ENCODE measurements at places on chromosomes 7 and 10.

DNA sequence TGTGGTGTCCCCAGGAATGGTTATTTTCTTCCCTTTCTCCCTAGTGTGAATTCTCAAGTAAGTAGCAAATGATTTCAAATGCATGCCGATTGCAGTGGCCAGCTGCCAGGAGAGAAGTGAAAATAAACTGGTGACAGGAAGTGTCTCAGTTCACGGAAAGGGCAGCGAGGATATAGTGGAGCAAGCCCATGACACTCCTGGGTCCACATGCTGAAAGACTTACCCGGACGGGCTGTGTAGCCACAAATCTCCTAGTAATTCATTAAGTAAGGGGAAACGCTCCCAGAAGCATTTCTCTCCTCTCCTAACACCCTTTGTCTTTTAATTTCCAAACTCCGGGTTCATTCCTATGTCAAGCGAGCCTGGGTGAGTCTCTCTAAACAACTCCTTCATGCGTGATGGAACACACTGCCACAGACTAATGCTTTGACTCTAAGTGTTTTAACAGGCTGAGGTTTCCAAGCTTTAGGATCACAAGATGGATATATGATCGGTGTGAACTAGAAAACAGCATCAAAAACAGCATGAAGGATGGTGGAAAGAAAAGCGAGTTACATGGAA lies 125.6 kb downstream of the CYP26A1 start:
- DNase-seq = peak; percentile 26

- DNase-seq = no peak
Observed at GRCh38 chr7:107213193-107213788, 44.5 kb downstream of the HBP1 start.

DNA sequence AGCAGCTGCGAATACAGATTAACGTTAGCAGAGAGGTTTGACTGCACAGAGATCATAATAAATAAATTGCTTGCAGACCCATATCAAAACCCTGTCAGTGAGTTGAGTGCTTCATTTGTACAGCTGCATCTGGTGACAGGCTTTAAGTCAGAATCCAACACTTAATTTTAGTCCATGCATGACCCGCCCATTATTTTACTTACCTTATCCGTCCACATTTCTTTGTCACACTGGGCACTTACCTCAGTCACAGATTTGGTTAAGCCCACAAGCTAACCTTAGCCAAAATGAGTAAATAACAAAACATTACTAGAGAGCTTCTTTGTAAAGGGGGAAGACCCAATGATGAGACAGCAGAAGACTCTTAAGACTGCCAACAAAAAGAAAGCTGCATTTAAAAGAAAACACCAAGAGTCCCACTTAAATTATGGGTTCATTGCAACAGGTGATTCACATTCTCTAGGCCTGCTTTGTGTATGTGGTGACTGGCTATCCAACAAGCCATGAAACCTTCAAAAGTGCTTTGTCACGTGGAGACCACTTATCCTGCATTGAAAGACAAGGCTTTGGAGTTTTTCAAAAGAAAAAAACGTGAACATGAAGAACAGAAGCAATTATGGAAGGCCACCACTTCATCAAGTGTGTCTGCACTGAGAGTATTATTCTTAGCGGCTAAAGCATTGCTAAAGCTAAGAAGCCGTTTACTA lies 32.2 kb downstream of the PHTF2 start:
- DNase-seq = no peak

DNA sequence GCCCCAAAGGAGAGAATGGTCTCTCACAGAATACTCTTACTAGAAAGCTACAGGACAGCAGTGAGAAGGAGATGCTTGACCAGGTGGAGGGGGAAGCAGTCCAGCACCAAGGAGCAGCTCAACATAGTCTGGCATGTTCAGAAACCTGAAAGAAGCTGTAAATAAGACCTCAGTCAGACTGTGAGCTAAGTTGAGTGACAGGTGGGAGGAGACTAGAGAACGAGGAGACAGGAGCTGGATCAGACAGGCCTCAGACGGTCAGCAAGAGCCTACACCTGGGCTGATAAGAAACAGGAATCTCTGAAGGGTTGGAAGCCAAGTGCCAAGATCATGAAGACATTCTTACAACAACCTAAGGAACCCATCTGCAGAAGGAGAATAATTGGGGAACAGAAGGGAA lies 54.5 kb downstream of the ELMO1 start:
- peak; percentile 51 for DNase-seq

DNA sequence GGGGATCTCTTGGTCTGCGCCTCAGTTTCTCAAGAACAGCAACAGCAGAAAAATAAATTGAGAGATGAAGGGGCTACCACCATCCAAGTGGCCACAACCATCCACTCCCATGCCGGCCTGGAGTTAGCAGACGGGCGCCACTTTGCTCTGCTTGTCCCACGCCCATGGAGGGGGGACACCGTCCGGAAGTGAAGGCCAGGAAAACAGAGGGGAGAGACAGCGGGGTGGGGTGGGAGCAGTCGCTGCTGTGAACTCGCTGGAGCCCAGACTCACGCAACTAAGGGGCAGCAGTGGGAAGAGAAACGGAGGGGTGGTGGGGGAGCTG lies 135.4 kb downstream of the KIF20B start:
- no peak for DNase-seq

- no peak for DNase-seq
Observed at GRCh38 chr10:114698271-114699061, 40.4 kb upstream of the ABLIM1 start.

DNA sequence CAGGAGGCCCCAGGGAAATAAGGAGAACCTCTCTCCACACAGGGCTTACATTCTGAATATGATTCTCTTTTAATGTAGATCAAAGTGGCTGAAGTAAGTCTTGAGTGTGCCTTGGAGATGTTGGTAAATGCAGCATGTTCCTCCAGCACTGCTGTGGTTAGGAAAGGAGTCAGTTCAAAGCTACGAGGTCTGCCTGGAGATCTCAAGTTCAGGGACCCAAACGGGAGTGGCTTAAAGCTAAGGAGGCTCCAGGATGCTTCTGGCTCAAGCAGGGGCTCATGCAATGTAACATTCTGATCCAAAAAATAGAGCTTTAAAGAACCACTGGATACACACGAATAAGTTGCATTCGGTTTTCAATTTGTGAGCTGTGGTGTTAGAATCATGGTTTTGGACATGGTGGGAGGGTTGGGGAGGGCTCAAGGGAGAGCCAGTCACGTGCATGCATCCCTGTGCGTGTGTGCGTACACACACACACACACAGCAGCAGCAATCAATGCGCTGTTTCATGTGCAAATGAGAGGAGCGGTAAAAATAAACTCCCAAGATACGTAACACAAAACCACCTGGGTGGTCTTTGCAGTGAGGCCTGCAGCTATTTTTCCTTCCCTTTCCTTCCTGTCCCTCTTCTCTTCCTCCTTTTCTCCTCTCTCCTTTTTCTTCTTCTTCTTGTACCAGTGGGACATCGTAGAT lies 70.5 kb downstream of the AOAH start:
- no peak for DNase-seq

GRCh38 chr7:148815612-148816011 lies 68.5 kb downstream of the EZH2 start:
- no peak for DNase-seq

- no peak for DNase-seq
Observed at GRCh38 chr10:63156236-63156635, 23.1 kb downstream of the NRBF2 start.

GRCh38 chr10:6138456-6138855 lies 49.6 kb downstream of the RBM17 start:
- no peak for DNase-seq

DNA sequence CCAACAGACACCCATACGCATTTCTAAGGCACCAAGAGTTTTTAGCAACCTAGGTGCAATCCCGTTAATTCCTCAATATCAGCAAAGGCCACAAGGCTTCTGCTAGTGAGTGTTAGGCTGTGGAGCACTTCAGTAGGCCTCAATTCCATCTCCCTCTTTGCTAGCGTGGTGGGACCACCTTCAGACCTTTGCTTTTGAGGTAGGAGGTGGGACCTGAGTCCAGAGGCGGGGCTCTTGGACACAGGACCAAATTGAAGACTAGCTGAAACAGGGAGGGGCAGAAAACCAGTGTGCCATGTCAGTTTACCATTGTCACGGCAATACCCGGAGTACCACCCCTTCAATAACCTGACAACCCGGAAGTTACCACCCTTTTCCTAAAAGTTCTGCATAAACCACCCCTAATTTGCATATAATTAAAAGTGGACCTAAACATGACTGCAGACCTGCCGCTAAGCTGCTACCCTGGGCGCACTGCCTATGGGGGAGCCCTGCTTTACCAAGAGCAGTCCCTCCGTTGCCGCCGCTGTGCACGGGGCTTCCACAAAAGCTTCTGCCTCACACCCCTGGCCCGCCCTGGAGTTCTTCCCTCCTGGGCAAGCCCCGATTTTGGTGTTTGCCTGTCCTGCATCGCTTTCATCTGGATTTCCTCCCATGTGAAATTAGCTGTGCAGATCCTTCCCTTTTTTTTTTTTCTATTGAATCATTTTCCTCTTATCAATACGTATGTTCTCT lies 41.1 kb upstream of the EN2 start:
- no peak for DNase-seq

- no peak for DNase-seq
Observed at GRCh38 chr10:57142925-57143576, 782.0 kb upstream of the ZWINT start.

- DNase-seq = no peak
Observed at GRCh38 chr7:125347269-125347668, 417.6 kb upstream of the POT1 start.

DNA sequence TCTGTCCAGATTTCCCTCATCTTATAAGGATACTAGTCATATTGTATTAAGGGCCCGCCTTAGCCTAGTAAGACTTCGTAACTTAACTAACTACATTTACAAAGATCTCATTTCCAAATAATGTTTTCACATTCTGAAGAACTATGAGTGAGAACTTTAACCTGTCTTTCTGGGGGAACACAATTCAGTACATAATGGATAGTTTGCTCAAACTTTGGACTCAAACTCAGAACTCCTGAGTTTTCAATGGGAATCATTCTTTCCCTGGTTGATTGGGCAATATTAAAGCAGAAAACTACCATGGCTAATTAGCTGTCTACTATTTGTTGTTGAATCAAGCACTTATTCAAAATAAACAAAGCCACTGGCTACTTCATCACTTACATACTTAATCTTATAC lies 522.9 kb downstream of the REEP3 start:
- no peak for DNase-seq

DNA sequence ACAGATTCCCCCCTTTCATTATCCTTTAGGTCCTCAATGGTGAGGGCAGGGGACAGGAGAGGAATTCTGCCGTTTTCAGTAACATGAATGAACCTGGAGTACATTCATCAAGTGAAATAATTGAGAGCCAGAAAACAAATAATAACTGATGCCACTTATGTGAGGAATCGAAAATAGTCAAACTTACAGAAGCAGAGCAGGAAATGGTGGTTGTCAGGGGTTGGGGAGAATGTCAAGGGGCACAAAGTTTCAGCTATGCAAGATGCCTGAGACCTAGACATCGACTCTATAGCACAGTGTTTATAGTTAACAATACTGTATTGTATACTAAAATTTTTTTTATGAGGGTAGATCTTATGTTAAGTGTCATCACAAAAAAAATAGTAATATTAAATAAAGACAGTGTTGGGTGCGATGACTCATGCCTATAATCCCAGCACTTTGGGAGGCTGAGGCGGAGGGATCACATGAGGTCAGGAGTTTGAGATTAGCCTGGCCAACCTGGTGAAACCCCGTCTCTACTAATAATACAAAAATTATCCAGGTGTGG lies 1219.8 kb downstream of the GATA3 start:
- peak; percentile 1 for DNase-seq

DNA sequence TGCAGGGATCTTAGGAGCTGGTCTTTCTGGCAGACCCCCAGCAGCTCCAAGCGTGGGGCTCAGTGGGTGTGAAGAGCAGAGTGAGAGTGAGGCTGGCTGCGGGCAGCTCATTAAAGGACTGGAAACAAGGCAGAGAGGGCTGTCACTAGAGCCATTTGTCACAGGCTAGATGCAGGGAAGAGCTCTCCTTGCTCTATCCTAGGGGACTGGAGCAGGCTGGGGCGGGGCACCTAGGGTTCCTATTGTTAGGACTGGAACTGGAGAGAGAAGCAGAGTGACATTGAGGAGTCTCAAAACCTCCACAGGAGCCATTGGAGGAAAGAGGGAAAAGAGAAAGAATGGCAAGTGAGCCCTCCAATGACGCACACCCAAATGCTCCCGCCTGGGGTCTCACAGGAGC lies 772 bp upstream of the DDC start:
- DNase-seq = no peak

DNA sequence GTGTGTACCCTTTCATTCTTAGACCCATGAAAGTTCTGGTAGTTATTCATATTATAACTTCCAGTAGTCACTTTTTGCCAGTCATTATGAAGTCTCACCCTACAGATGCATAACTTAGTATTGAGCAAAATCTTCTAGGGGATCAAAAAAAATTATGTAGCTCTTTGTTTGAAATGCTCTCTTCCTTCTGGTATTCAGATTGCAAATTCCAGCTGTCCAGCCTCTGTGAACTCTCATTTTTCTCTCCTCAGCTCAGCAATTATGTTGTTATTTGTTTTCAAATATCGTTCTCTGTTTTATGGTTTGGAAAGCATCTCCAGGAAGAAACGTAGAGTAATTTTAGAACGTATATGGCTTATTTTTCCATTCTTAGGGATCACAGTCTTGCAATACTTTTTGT lies 442.5 kb downstream of the SEMA3D start:
- DNase-seq = no peak

DNA sequence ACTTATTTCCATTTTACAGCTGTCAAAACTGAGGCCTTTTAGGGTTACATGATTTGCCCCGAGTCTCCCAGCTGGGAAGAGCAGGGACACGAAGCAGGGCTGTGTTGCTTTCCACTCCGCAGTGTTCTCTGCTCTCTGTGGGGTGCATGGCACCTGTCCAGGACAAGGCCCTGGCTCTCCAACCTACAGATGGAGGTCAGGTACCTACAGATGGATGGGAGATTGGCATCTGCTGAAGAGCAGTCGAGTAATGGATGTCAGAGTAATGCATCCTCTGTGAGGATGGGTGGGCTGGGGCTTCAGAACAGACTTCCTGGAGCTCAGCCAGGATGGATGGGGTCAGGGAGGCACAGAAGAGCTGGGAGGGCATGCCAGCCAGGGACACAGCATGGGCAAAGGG lies 85.0 kb downstream of the EMX2 start:
- no peak for DNase-seq

DNA sequence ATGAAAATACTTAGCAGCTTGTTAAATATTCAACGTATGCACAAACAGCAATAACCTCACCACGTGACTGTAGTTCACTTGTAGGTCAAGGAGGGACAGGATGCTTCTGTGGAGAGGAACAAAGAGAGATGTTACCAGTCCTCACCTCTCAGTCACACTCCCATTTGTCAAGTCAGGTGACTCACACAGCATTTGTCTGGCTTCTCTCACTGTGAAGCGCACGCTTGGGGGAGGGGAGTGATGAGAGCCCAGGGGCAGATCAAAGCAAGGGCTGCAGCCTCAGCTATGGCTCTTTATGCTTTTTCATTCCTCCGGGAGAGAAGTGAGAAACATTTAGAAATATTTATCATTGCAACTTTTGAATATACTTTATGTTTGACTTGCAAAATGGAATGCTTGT lies 2.9 kb upstream of the RBM20 start:
- peak; percentile 36 for DNase-seq

- no peak for DNase-seq
Observed at GRCh38 chr7:14582010-14582409, 320.5 kb downstream of the DGKB start.

- no peak for DNase-seq
Observed at GRCh38 chr10:5433182-5433581, 20.8 kb downstream of the NET1 start.

Data from GM12865 (cell line).